Tibial artery (tissue), 4 donors: ENCODE measurements at places on chromosomes 5 and 9.
A peak's percentile ranks its signal among the peaks of the same experiment; 100 is the strongest.

- DNase-seq = no peak
Observed at GRCh38 chr5:83564069-83564749, 92.7 kb downstream of the VCAN start.

GRCh38 chr5:40030661-40031060 is 605.9 kb upstream of the DAB2 start:
- no peak for DNase-seq

DNA sequence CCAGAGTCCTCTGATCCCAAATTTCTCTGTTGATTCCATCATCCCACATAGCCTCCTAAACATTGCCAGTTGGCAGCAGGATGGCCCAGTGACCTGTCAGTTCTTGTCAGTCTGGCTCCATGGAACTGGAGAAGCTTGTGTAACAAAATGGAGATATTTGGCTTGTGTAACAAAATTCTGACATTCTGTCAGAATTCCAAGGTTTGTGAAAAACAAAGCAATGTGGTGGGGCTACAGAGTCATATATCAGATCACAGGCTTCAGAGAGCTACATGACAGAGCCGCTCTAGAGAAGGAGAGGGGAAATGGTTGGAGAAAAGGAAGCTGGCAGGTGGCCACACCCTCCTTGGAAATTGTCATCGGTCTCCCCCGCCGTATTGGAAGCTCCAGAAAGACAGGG is 75.4 kb upstream of the MAN2A1 start:
- DNase-seq = no peak

GRCh38 chr9:71487061-71487460 is 281.3 kb downstream of the CEMIP2 start:
- DNase-seq = no peak

DNA sequence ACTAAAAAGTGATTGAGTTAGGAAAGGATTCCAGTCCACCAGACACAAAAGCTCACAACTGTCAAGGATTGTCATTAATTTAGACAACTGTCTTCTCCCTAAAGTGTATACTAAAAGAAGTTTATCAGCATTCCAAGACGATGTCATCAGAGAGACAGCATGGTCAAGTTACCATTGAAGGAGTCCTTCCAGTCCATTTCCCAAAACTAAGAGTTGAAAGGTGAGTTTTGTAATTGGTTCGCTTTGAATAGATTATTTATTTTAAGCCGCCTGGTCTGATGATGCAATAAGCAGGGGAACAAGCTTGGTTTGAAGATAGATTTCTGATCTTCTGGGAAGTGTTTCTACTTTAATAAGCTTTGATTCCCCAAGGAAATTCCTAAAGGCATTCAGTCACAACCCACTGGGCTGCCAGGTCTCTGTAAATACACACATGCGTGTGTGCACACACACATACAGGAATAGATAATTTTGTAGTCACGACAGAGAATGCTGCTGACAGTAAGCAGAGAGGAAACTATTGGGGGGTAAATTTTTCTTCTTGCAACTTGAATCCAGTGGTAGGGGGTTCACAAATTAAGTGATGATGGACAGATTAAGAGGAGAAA is 234.8 kb downstream of the PIK3R1 start:
- no peak for DNase-seq

- no peak for DNase-seq
Observed at GRCh38 chr5:139392678-139393496, 2.0 kb downstream of the PROB1 start.

- DNase-seq = no peak
Observed at GRCh38 chr5:177099422-177100093, 12.8 kb downstream of the FGFR4 start.

DNA sequence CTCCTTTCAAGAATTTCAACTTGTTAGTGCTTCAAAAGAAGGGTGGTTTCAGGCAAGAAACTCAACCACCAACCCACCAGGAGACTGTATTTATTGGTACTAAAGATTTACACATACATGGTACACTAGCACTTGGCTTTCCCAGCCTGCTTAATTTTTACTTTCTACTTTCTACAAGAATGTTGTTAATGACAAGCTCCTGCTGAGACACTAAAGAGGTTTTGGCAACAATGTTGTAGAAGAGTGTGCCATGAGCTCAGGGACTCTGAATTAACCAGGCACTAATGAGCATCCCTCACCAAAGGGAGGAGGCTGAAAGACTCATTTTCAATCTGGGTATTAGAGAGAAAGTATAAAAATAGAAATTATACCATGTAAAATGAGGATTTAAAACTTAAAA is 195.0 kb downstream of the KIAA0825 start:
- no peak for DNase-seq

- no peak for DNase-seq
Observed at GRCh38 chr5:51958473-51958872, 575.2 kb downstream of the ISL1 start.

GRCh38 chr5:145983446-145983845 is 47.1 kb downstream of the SH3RF2 start:
- DNase-seq = no peak

- no peak for DNase-seq
Observed at GRCh38 chr5:168808051-168808616, 229.0 kb upstream of the PANK3 start.

DNA sequence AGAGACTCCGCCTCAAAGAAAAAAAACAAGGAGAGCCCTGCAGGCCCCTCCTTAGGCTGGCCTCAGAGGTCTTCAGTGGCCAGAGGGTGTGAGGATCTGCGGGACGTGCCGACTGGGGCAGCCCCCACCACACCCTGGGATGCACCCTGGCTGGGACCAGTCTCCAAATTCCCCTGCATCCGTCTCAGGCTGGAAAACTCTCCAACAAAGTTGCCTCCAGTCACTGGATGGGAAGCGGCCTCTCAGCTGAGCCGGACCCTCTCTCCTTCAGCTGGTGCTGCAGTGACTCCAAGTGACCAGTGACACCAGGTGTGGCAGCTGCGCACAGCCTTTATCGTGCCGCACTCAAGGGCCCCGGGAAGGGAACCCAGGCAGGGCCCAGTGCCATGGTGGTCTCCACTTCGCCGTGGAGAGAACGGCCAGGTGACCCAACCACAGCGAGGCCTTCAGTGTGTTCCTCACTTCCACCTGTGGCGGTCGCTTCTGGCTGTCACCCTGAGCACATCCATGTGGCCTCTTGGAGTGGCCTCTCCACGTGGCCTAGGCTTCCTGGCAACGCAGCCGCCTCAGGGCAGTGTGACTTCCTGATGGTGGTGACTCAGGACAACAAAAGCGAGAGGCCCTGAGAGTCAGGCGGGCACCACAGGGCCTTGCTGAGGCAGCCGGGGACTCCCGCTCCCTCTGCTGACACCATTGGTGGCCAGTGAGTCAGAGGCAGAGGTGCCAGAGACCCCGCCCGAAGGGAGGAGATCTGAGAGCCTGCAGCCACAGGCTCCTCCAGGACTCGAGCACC is 19.3 kb upstream of the CAMSAP1 start:
- peak; percentile 52 for DNase-seq

DNA sequence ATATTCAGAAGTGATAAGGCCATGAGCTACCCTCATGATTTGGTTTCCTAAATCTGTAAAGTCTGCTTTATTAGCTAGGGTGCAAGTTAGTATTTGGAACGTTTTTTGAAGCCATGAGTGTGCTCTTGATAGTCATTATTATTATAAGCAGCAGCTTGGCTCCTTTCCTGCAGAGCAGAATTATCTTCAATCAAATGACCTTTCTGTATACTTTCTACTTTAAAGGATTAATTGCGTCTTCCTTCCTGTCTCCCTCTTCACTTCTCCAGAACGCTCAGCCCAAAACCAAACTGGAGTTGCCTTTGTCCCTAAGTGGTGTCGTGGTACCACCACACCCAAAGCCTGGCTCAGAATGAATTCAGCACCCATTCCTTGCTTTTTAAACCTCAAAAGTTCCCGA is 211.3 kb downstream of the ARHGAP26 start:
- no peak for DNase-seq

GRCh38 chr5:127068493-127069214 is 4.6 kb downstream of the C5orf63 start:
- no peak for DNase-seq

- DNase-seq = no peak
Observed at GRCh38 chr5:72256536-72256935, 63.5 kb downstream of the MRPS27 start.
